ENCODE measurements at places on chromosomes 12 and 14. TPM values are rescaled to one million over a fixed set of nuclear protein-coding genes. Genes with fewer than 3 reads are reported as not detected.

DNA sequence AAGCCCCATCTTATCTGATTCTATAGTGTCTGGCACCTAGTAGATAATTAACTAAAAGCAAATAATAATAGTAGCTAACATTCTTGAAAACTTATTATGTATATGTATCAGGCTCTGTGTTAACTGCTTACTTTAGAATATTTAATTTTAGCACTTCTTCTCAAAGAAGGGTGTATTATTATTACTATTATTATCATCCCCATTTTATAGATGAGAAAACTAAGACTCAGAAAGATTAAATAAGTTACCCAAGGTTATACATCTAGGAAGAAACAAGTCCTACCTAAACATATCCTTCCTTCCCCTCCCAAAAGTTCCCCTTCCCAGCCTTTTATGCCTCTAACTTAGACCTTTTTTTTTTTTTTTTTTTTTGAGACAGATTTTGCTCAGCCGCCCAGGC lies 61.4 kb downstream of the UBR7 start:
- H3K4me3 ChIP-seq, result no peak overlapping the region
- H3K4me1 ChIP-seq, result no peaks in the 10 kb centered on the region
- no peak overlapping the region for H3K27ac ChIP-seq
- DNase-seq, result no peak
- no peaks in the 10 kb centered on the region for H3K36me3 ChIP-seq

GRCh38 chr12:45355730-45356129 lies 139.8 kb downstream of the ANO6 start:
- H3K4me3 ChIP-seq, result no peak overlapping the region
- no peaks in the 10 kb centered on the region for H3K4me1 ChIP-seq
- no peaks in the 10 kb centered on the region for H3K27me3 ChIP-seq
- DNase-seq, result no peak
- H3K27ac ChIP-seq, result no peak overlapping the region
- H3K36me3 ChIP-seq, result no peaks in the 10 kb centered on the region

- no peak overlapping the region for H3K27ac ChIP-seq
- H3K27me3 ChIP-seq, result no peaks in the 10 kb centered on the region
- H3K4me1 ChIP-seq, result no peaks in the 10 kb centered on the region
- H3K36me3 ChIP-seq, result no peaks in the 10 kb centered on the region
- no peak for DNase-seq
- no peak overlapping the region for H3K4me3 ChIP-seq
Observed at GRCh38 chr12:97127061-97127460, 220.0 kb downstream of the NEDD1 start.

- peak overlapping the region; percentile 62 for H3K27ac ChIP-seq
- H3K4me1 ChIP-seq, result peaks cover 8% of the 10 kb centered on the region
- H3K4me3 ChIP-seq, result peak overlapping the region; percentile 64
- peak; percentile 93 for DNase-seq
- H3K27me3 ChIP-seq, result no peaks in the 10 kb centered on the region
Observed at GRCh38 chr14:89701211-89702043, 253.1 kb downstream of the EFCAB11 start.

GRCh38 chr12:104825408-104825807 lies 132.7 kb downstream of the SLC41A2 start:
- H3K27ac ChIP-seq, result no peak overlapping the region
- no peaks in the 10 kb centered on the region for H3K27me3 ChIP-seq
- no peak overlapping the region for H3K4me3 ChIP-seq
- H3K4me1 ChIP-seq, result no peaks in the 10 kb centered on the region
- no peak for DNase-seq

GRCh38 chr12:126343321-126343720 lies 1278.1 kb downstream of the AACS start:
- no peak for DNase-seq
- no peaks in the 10 kb centered on the region for H3K36me3 ChIP-seq
- no peak overlapping the region for H3K4me3 ChIP-seq
- no peak overlapping the region for H3K27ac ChIP-seq
- no peaks in the 10 kb centered on the region for H3K4me1 ChIP-seq
- no peaks in the 10 kb centered on the region for H3K27me3 ChIP-seq

DNA sequence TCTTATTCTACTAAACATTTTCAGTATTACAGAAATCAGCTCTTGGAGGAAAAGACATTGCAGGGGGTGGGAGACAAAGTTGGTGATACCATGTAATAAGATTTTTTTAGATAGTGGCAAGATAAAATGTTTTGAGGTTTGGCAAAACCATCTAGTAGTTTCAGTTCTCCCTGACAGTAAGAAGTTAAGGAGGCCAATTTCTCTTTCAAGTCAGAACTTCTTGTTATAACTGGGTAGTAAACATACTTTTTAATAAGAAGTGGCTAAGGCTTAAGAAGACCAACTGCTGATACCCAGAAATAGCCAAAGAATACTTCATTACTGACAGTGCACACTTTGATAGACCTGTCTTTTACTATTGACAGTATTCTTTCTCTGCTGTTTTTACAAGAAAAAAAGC lies 452.3 kb downstream of the DIO2 start:
- DNase-seq, result no peak
- H3K4me1 ChIP-seq, result no peaks in the 10 kb centered on the region
- H3K36me3 ChIP-seq, result no peaks in the 10 kb centered on the region
- H3K27ac ChIP-seq, result no peak overlapping the region

- H3K4me1 ChIP-seq, result peaks cover 5% of the 10 kb centered on the region
- DNase-seq, result peak; percentile 86
- H3K27ac ChIP-seq, result no peak overlapping the region
- H3K36me3 ChIP-seq, result no peaks in the 10 kb centered on the region
- no peaks in the 10 kb centered on the region for H3K27me3 ChIP-seq
- H3K4me3 ChIP-seq, result peak overlapping the region; percentile 53
Observed at GRCh38 chr12:119989731-119990381, 820 bp downstream of the BICDL1 start.

DNA sequence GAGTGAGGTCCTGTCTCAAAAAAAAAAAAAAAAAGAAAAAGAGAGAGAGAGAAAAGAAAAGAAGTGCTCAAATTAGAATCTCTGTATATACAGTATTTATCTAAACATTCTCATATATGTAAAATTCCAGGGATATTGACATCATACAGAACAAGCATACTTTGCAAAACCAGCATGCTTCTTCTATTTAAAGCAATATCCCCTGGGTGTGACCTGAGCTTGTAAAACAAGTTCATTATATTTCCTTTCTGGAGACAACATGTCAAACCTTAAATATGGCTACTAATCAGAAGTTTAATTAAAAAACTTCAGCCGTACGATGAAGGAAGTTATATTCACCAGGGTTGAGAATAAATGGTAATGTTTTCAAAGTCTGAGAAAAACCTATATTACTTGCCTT lies 175.8 kb upstream of the HMGA2 start:
- H3K27me3 ChIP-seq, result no peaks in the 10 kb centered on the region
- peak overlapping the region; percentile 44 for H3K27ac ChIP-seq
- no peaks in the 10 kb centered on the region for H3K36me3 ChIP-seq

DNA sequence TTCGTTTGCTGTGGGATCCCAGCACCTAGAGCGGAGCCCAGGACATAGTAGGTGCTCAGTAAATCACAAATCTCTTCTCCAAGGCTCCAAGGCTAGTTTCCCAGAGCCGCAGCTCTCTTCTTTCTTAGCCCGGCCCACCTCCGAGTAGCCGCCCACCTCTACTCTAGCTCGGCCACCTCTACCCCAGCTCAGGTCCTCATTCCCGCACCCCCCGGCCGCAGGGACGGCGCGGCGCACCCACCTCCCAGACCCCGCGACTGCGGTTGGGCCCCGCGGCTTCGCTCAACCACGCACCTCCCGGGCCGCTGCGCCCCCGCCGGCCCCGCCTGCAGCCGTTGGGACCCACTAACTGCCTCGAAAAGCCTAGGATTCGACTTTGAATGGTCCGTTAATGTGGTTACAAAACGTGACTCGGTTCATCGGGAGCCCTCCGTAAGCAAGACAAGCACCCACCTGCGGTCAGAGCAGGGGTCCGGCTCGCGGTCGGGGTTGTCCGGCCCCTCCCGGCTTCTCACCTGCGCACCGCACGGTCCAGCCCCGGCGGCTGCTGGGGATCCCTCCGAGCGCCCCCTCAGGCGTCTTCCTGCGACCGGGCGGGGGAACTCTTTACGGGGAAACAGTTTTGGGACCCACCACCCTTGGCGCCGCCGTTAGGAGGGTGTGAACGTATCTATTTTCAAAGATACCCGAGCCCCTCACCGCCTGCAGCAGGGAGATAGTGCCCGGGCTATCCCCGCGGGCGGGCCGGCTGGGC lies at the start of gene SLC2A14:
Gene SLC2A14 (minus strand): TSS at position 350 of the 754 bp plus-strand sequence. CDS start 3,035 bp downstream, outside the sequence.
- H3K4me1 ChIP-seq, result no peaks in the 10 kb centered on the region
- H3K27me3 ChIP-seq, result peaks cover 7% of the 10 kb centered on the region
- DNase-seq, result no peak
- no peak within 1 kb of the TSS for H3K4me3 ChIP-seq
- H3K36me3 ChIP-seq, result no peaks in the 10 kb centered on the region

GRCh38 chr12:2408262-2408661 lies 355.5 kb downstream of the CACNA1C start:
- no peaks in the 10 kb centered on the region for H3K27me3 ChIP-seq
- H3K4me1 ChIP-seq, result no peaks in the 10 kb centered on the region
- no peak overlapping the region for H3K27ac ChIP-seq
- H3K36me3 ChIP-seq, result no peaks in the 10 kb centered on the region
- no peak for DNase-seq

GRCh38 chr14:40847480-40847879 lies 759.2 kb upstream of the LRFN5 start:
- no peak overlapping the region for H3K4me3 ChIP-seq
- H3K4me1 ChIP-seq, result no peaks in the 10 kb centered on the region
- no peaks in the 10 kb centered on the region for H3K27me3 ChIP-seq
- no peaks in the 10 kb centered on the region for H3K36me3 ChIP-seq

DNA sequence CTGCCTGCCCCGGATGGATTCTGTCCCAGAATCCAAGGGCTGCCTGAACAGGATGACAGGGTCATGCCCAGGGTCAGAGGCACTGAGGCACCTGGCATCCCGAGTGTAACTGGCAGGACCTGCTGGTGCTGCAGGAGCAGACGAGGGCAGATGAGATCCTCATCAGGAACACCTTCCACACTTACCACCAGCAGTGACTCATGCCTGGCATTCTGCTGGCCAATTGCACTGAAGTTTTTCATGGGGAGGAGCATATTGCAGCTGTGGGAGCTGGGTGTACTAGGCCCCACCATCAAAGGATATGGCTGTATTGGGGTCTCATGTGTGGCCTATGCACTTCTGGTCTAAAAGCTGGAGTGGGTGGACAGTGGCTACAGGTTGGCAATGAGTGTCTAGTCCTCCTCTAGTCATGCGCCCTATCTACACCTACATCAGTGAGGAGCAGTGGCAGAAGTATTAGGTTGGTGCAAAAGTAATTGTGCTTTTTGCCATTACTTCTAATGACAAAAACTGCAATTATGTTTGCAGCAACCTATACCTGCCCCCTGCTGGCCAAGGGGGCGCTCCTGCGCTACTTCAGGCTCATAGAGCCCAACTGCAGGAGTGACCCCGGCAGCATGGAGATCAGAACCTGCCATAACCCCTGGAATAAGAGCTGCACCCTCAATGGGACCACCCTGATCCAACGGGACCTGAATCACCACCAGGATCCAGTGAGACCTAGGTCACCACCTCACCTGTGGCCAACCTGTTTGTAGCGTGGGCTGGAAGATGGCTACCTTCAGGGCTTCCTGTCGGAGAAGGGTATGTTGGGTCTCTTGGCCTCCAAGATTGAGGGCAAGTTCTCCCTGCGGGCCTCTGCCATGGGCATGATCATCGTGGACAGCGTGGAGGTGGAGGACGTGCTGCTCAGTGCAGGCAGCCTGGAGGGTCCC lies 8.0 kb upstream of the C12orf42 start:
- peak; percentile 28 for DNase-seq
- no peak overlapping the region for H3K4me3 ChIP-seq
- no peaks in the 10 kb centered on the region for H3K27me3 ChIP-seq
- no peak overlapping the region for H3K27ac ChIP-seq

DNA sequence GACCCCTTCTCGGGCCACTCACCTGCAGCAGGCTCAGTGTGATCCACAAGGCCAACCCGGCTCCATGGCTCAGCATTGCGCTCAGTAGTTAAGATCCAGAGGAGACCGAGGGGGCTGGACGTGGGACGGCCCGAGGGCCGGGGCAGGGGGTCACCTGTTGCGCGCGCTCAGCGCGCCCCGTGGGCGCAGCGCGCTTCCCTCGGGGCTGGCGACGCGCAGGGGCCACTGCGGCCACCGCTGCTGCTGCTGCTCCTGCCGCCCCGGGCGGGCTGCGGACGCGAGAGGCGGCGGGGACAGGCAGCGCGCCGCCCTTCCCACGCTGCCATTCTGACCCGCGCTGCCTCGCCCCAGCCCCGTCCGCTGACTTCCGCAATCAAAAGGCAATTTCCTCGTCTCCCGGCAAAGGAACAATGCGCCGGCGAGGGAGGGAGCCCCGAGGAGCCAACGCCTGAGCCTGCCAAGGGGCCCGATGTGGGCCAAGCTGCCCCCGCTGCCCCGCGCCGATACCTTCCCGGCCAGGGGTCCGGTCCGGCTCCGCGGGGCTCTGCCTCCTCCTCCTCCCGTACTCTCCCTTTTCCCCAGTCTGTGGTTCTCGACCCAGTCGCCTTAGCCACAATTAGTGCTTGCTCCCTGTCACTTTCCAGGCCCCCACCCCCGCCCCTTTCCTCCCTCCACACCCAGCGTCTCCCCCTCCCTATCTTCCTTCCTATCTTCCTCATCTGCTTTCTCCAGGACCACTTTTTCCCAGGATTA lies 27.3 kb downstream of the PTPRB start:
- H3K27ac ChIP-seq, result peak overlapping the region; percentile 50
- no peaks in the 10 kb centered on the region for H3K27me3 ChIP-seq
- peak overlapping the region; percentile 44 for H3K4me3 ChIP-seq
- no peaks in the 10 kb centered on the region for H3K4me1 ChIP-seq
- H3K36me3 ChIP-seq, result no peaks in the 10 kb centered on the region

DNA sequence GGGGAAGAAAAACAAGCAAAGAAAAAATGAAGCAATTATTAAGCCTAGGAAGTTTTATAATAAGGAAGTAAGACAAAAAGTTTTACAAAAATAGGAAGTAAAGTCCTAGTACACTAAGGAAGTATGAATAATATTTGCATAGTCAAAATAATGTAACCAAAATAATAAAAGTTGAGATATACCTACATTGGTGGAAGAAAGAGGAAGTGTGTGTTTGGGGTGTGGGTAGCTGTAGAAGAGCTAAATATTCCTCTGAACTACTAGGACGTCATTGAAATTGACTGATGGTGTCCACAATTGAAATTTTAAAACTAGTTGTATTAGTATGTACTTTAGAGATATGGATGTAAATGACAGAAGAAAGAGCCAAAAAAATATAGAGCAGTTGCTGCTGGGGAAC lies 228.4 kb upstream of the OTX2 start:
- no peaks in the 10 kb centered on the region for H3K27me3 ChIP-seq
- H3K36me3 ChIP-seq, result no peaks in the 10 kb centered on the region
- H3K4me1 ChIP-seq, result no peaks in the 10 kb centered on the region
- DNase-seq, result no peak
- H3K4me3 ChIP-seq, result no peak overlapping the region

Gene SCFD1
- 78.7 TPM for total RNA-seq

Gene LBHD2
- total RNA-seq, result not detected

Gene DTX1
- total RNA-seq, result 1.3 TPM

Gene ESRRB
- total RNA-seq, result 0.21 TPM

Gene DAO
- total RNA-seq, result 2.2 TPM

Gene DIO2
- 0.37 TPM for total RNA-seq

Gene RAB2B
- total RNA-seq, result 12.9 TPM

Gene MUCL1
- not detected for total RNA-seq

Gene RILPL1
- total RNA-seq, result 5.0 TPM

Gene KMT2D
- total RNA-seq, result 87.5 TPM

Gene MSI1
- total RNA-seq, result 11.7 TPM
